ENCODE measurements at places on chromosomes 13 and 19.

DNA sequence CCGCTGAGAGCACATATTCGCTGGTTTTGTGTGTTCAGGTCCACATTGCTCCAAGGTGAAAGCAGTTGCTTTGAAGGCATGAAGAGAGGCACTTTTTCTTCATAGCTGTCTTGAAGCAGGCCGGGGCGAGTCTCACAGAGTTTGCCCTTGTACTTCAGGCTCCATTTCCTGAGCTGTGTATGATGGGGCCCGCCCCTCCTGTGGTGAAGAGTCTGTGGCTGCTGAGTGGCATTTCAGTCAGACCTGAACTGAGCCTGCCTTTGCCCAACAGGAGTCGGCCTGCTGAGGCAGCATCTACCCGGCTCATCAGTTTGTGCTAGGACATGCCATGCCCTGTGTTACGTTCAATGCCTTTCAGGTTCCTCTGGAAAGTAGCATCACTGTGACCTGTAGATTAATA, 44.4 kb upstream of the C1QTNF9 start:
- DNase-seq, result no peak

- no peak for DNase-seq
Observed at GRCh38 chr13:113342820-113343691, 20.9 kb downstream of the GRTP1 start.

DNA sequence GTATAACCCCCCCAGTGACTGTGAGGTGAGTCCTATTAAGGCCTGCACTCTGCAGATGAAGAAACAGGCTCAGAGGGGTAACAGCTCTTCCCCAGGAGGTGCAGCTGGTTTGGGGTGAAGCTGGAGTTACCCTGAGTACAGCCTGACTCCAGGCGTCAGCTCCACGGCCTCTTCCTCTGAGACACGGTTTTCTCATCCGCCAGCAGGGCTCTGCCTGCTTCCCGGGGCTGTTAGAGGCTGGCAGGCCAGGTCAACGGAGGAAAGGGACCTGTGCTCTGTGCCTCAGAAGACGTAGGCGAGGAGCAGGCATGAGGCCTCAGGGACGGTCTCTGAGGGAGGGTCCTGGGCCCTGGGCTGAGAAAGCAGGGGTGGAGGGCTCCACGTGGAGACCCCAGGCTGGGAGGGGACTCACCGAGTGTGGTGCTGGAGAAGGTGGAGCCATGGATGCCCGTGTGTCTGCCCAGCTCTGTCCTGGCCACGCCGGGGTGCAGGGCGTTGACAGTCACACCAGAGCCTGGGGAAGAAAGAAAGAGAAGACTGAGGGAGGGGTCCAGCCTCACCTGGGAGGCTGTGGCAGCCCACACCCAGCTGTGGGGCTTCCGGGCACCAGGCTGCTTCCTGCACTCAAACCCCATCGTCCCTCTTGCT, 9.0 kb upstream of the GP6 start:
- no peak for DNase-seq

DNA sequence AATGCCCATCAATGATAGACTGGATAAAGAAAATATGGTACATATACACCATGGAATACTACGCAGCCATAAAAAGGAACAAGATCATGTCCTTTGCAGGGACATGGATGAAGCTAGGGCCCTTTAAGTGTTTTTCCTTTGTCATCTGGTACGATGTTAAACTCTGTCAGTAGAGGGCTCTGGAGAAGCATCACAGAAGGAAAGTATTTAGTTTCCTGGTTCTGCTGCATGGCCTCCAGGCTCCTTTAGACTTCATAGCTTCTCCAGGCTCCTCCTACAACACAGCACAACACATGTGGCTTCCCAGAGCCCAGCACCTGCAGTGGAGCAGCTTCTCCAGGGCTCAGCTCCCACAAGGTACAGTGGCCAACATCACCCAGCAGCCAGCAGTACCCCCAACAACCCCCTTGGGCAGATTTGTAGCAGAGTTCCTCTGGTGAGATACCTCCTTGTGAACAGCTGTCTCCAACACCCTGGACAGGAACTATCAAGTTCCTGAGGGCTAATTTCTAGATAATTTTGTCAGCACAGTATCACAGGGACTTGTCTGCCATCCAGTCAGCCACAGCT, 63.4 kb downstream of the KCTD12 start:
- DNase-seq, result no peak
